RWPE1 (cell line): ENCODE measurements at places on chromosomes 1 and 21.
A peak's percentile ranks its signal among the peaks of the same experiment; 100 is the strongest.

GRCh38 chr1:4084048-4084431, 184.0 kb upstream of the C1orf174 start:
- no peak for DNase-seq

GRCh38 chr1:200755456-200755855, 16.8 kb downstream of the CAMSAP2 start:
- DNase-seq = no peak

GRCh38 chr1:166017395-166017794, 149.4 kb downstream of the FAM78B start:
- DNase-seq = no peak

GRCh38 chr1:42551180-42551579, 88.1 kb downstream of the CCDC30 start:
- DNase-seq = no peak

- peak; percentile 88 for DNase-seq
These were observed 21.2 kb upstream of the EPRS1 start for GRCh38 chr1:220067269-220068204.

DNA sequence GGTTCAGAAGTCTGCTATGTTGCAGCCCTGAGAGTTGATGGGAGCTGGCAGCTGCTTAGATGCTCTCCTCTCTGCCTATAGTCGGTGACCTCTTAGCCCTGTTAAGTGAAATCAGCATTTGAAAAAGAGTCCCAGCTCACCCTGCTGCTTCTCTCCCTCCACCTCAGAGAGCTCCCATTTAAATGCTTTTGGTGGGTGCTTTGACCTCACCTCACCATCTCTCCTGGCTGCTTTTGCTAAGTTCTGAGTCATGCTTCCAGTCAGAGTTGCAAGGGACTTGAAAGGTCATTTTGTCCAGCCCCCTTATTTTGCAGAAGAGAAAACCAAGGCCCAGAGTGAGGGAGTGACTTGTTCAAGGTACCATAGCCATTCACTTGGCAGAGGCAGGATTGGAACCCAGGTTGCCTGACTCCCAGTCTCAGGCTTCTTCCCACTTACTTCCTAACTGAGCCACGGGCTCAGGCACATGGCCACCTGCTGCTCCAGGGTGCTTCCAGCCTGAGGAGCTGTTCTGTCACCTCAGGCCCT, 3.3 kb downstream of the MAPKAPK2 start:
- no peak for DNase-seq

DNA sequence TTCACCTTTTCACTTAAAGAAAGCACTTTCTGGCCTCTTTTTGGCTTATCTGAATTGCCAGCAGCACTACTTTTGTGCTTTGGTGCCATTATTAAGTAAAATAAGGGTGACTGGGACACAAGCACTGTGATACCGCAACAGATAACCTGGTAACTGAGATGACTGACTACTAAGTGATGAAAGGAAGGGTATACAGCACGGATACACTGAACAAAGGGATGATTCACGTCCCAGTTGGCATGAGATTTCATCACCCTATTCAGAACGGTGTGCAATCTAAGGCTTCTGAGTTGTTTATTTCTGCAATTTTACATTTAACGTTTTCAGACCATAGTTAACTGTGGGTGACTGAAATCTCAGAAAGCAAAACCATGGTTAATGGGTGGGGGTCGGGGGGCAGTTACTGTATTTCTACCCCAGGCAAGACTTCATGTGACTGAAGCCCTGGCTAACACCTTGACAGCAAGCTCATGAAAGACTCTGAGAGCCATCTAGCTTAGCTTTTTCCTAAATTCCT, 102.8 kb downstream of the CLIC6 start:
- DNase-seq = peak; percentile 81

GRCh38 chr1:219798283-219799030, 129.9 kb downstream of the SLC30A10 start:
- DNase-seq = peak; percentile 90

DNA sequence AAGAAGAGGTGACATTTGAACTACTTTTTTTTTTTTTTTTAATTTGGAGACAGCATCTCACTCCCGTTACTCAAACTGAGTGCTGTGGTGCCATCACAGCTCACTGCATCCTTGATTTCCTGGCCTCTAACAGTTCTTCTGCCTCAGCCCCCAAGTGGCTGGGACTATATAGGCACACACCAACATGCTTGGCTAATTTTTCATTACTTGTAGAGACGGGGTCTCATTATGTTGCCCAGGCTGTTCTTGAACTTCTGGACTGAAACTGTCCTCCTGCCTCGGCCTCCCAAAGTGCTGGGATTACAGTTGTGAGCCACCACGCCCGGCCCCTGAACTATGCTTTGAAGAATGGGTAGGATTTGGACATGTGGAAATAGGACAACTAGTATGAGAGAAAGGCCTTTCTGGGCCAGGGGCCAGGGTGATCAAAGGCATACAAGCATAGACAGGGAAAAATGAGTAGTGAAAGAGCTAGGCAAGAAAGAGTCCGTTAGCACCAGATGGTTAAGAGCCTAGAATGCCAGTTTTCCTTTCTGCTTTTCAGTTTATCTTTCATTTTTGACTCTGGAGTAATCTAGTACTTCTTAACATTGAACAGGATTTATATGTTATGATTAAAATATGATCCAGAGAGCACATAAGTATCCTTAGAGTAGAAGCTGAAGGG, 6.3 kb downstream of the RABGAP1L start:
- DNase-seq = no peak

- DNase-seq = peak; percentile 49
These were observed 33.3 kb downstream of the PTPRC start for GRCh38 chr1:198672124-198672523.

GRCh38 chr1:65630855-65631254, 161.8 kb upstream of the PDE4B start:
- no peak for DNase-seq

DNA sequence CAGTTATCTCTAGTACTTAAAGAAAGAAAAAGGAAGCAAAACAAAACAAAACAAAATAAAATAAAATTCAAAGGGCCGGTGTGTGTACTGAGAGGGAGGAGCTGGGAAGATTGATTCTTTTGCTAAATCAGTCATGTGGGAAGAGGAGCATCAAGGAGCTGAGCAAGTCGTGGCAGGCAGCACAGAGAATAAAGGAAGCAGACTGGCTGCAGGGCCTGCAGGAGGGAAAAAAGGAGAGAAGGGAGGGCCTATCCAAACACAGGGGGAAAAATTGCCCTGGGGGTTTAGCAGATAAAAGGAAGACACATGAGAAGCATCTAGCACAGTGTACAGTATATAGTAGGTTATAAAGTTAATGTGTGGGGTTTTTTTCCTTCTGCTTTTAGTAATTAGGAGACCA, 27.6 kb downstream of the AGO4 start:
- DNase-seq = peak; percentile 26

GRCh38 chr1:107344268-107344760, 203.5 kb downstream of the NTNG1 start:
- DNase-seq = no peak

DNA sequence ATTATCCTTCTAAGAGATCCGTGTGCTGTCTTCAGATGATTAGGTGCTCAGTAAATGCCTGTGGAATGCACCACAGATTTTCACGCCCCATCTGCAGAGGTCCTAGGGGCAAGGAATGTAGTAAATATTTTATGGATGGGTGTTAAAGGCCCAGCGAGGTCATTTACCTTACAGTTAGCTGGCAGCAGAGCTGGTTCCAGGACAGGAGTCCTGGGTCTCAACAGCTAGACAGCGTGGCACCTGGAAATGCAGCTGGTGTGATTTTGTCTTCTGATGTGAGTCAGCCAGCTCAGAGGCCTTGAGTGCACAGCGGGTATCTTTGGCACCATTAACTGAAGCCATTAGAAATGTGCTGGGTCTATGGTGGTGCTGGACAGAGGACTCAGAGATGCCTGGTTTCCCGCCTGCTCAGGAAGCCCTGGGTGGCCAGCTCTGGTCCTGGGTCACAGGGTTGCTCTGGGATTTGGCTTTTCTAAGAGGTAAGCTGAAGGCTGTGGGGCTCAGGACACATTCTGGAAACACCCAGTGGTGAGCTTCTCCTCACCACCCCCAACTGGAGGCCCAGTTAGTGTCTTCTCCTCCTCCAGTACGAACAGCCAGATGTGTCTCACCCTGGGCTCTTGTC, 65.5 kb downstream of the DDX20 start:
- no peak for DNase-seq

- no peak for DNase-seq
These were observed 136.1 kb downstream of the SIPA1L2 start for GRCh38 chr1:232493869-232494268.

GRCh38 chr1:74468982-74469603, 43.3 kb downstream of the LRRC53 start:
- peak; percentile 39 for DNase-seq
